ENCODE measurements at places on chromosomes 6 and 20. TPM values are rescaled to one million over a fixed set of nuclear protein-coding genes. Genes with fewer than 3 reads are reported as not detected.

DNA sequence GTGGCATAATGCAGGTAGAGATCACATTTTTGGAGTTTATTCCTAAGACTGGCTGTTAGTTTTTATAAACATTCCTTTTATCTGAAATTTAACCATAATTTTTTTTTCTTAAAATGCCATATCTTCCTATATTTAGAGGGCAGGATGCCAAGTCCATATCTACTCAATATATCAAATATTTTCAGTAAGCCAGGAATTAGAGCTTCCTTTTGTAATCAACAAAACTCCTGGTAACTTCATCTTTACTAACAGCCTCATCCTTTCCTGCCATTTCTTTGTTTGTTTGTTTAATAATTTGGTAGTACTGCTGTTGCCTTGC, 136.3 kb downstream of the OLIG3 start:
- no peak overlapping the region for H3K4me3 ChIP-seq
- H3K4me1 ChIP-seq: no peaks in the 10 kb centered on the region
- no peaks in the 10 kb centered on the region for H3K27me3 ChIP-seq
- DNase-seq: no peak
- no peak overlapping the region for H3K27ac ChIP-seq

DNA sequence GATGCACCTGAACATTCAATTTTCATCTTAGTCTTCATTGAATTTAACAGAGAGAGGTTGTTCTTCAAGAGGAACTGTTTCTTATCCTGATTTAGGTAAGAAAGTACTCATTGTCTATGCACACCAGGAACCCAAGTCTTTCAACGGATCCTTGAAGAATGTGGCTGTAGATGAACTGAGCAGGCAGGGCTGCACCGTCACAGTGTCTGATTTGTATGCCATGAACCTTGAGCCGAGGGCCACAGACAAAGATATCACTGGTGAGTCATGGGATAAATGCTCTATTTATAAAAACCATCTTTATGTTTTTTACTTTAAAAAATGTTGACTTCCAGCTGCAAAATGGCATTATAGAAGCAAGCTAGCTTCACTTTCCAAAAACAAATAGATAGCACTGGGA, 10.2 kb downstream of the NQO2 start:
- H3K4me3 ChIP-seq: no peak overlapping the region
- DNase-seq: no peak
- H3K27me3 ChIP-seq: no peaks in the 10 kb centered on the region
- no peaks in the 10 kb centered on the region for H3K4me1 ChIP-seq

- peaks cover 13% of the 10 kb centered on the region for H3K27me3 ChIP-seq
- H3K4me1 ChIP-seq: no peaks in the 10 kb centered on the region
- H3K36me3 ChIP-seq: no peaks in the 10 kb centered on the region
- H3K4me3 ChIP-seq: no peak overlapping the region
Observed at GRCh38 chr20:549722-550496, 6.3 kb upstream of the CSNK2A1 start.

- H3K27me3 ChIP-seq: peaks cover 2% of the 10 kb centered on the region
- H3K4me1 ChIP-seq: peaks cover 3% of the 10 kb centered on the region
- H3K4me3 ChIP-seq: no peak overlapping the region
Observed at GRCh38 chr6:136547336-136547735, 2.9 kb downstream of the MAP7 start.

- H3K36me3 ChIP-seq: no peaks in the 10 kb centered on the region
- peaks cover 25% of the 10 kb centered on the region for H3K27me3 ChIP-seq
- H3K4me1 ChIP-seq: no peaks in the 10 kb centered on the region
- H3K4me3 ChIP-seq: no peak overlapping the region
- H3K27ac ChIP-seq: no peak overlapping the region
Observed at GRCh38 chr20:44104798-44105517, 82.0 kb downstream of the JPH2 start.

- no peak overlapping the region for H3K27ac ChIP-seq
- DNase-seq: no peak
- H3K36me3 ChIP-seq: no peaks in the 10 kb centered on the region
- H3K27me3 ChIP-seq: no peaks in the 10 kb centered on the region
- H3K4me3 ChIP-seq: no peak overlapping the region
Observed at GRCh38 chr20:1875762-1876161, 19.4 kb upstream of the SIRPA start.

The APOBEC2 gene
- total RNA-seq: not detected

The UNC5CL gene
- 8.4 TPM for total RNA-seq

The ZNF311 gene
- total RNA-seq: 1.9 TPM

All from transverse colon (tissue), 4 donors.